ENCODE measurements at places on chromosomes 2 and 18.

GRCh38 chr2:173086518-173087213, 11.0 kb downstream of the MAP3K20 start:
- DNase-seq = no peak

GRCh38 chr2:83953697-83954096, 505.4 kb downstream of the SUCLG1 start:
- DNase-seq = no peak

DNA sequence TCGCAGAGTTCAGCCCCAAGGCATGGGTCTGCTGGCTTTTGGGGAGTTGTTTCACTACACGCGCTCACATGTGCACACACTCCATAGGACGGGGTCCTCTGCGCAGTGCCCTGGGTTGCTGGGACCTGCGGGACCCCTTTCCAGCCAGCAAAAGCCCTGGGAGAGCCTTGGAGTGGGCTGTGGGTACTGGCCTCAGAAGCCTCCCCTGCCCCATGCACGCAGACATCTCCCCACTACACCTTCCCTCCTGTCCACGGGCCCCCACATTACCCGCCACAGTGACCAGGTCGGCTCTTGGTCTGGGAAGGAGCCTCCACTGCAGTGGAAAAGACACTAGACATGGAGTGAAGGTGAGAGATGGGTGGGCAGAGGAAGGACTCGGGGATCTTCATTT, 48.5 kb downstream of the FAM168B start:
- DNase-seq = no peak

DNA sequence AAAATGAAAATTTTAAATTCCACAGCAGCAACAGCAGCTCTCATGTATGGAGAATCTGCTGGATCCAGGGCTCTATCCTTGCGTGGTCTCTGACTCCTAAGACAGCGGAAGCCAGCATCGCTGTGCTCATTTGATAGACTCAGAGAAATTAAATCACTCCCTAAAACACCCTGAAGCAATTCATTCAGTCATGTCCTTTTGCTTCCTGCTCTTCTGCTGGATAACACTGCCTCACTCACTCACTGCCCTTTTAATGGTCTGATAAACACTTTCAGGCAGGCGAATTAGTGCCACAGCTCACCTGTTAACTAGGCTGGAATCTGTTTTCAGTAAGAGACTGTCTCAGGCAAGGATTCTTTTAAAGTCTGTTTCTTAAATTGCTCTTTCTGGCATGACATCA, 10.0 kb downstream of the WIPF1 start:
- no peak for DNase-seq

DNA sequence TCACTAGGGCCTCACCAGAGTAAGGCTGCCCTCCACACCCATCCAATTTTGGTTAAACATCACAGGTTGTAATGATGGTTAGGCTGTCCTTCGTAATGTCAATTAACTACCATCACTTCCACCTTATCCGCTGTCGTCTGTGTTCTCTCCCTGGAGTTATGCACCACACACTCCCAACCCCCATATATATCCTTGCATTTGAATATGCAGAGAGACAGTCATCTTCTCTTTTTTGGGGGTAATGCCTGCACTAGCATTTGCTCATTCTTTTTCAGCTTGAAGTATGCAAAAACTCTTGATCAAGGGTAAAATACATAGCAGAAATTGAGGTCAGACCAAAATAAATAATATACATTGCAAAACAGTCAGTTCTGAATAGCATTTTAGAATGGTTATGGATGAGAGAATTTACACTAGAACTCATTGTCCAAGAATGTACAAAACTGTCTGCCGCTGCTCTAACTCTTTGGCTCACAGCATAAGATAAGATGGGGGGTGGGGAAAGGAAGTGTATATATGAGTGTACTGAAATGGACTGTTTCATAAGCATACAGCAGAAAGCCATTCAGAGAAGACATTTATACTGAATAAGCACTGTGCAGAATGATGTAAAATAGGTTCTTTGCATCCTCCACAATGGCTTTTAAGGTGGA, 397.8 kb upstream of the CHST9 start:
- DNase-seq = no peak

DNA sequence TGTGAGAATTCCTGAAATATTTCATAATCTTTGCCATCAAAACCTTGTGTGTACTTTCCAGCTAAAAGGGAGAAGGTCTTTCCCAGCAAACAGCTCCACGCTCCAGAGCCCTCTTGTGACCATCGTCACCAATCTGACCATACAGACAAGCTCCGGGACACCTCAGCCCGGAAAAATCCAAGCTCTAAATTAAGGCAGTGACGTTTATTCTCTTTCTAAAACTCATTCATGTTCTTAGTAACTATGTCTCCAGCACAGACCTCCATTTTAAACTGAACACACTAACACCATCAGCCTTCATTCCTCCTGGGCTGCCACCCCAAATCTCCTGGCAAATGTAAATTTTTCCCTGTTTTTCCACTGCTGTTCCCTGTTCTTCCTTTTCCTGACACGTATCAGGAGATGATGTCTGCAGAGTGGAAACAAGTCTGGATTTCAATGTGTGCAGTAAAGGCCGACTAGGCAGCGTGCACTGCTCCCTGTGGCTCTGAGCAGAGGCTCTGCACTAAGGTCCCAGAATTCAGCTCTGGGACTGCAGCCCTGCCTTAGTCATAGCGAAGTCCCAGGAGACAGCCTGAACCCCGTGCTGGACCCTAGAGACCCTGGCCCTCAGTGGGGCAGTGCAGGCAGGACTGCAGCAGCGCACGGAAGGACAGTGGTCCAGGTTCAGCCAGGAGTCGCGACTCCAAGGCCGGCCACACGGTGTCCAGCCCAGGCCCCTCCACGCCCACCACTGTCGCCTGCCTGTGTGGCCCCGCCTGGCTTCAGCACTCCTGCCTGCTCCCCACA, 452.5 kb upstream of the SALL3 start:
- no peak for DNase-seq

DNA sequence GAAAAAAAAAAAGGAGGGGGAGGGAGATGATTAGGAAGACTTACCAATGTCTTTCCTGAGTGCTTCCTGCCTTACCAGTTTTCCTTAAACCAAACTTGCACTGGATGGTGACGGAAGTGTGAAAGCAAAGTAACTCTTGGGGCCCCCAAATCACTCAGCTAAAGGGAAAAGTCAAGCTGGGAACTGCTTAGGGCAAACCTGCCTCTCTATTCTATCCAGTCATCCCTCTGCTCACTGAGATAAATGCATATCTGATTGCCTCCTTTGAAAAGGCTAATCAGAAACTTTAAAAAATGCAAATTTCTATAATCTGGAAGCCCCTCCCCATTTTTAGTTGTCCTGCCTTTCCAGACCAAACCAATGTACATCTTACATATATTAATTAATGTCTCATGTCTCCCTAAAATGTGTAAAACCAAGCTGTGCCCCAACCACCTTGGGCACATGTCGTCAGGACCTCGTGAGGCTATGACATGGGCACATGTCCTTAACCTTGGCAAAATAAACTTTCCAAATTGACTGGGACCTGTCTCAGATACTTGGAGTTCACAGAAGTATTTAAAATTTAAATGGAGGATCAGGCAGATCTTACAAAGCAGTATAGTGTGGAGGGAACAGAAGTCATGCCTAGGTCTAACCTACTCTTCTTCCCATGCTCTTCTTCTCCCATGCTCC, 7.2 kb upstream of the CYBRD1 start:
- DNase-seq = no peak

DNA sequence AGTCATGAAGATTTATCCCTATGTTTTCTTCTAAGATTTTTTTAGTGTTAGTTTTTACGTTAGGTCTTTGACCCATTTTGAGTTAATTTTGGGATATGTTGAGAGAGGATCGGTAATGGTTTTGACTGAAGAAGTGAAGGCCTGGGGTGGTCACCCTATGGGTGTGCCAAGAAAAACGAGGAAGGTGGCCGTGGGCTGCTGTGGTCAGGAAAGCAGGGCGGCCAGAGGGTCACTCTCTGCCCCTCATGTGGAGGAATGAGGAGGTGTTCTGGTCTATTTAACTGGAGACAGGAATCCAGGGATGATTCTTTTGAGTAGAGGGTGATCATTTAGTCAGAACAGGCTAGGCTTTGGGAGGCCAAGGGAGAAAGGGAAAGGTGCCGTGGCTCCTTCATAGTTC, 50.7 kb downstream of the MYO7B start:
- no peak for DNase-seq

- DNase-seq = no peak
These were observed 4.3 kb downstream of the GAD1 start for GRCh38 chr2:170820757-170821530.

GRCh38 chr2:237627441-237628246, at the start of gene LRRFIP1:
Gene LRRFIP1, plus strand, starts transcription at chr2:237627587. Its CDS starts 58 bp downstream, at chr2:237627645.
- no peak for DNase-seq
